ENCODE measurements at places on chromosomes 1 and 21.

DNA sequence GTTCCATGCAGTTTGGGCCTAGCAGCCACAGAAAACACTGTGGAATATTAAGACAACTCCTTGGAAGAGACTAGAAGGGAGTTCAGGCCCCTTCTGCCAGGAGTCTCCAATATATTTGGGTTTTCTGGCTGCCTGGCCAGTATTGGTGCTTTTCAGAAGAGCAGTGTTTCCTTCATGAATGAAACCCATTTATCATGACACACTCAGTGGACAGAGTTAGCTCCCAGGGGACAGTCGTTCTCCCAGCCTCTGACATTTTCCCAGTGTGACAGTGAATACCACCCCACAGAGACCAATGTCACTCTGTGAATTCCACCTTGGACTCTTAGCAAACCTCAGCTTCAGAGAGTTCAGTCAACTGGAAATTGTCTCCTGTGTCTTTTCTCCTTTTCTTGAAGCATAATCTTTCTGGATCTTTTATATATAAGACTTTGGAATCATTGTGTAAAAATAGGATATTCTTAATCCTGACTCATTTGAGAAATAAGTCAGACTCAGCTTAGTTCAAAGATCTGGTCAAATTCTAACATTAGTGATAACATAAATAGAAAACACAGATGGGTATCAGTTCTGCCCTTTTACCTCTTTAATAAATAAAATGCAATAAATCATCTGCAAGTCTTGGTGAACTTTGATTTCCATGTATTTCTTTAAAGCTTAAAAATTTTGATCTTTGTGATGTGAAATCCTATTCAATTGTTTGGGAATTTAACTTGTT is 40.4 kb downstream of the GNG12 start:
- peak overlapping the region; percentile 81 for H3K27ac ChIP-seq
- no peak for DNase-seq
- peaks cover 28% of the 10 kb centered on the region for H3K4me1 ChIP-seq
- H3K36me3 ChIP-seq = no peaks in the 10 kb centered on the region
- H3K4me3 ChIP-seq = no peak overlapping the region
- H3K27me3 ChIP-seq = no peaks in the 10 kb centered on the region

DNA sequence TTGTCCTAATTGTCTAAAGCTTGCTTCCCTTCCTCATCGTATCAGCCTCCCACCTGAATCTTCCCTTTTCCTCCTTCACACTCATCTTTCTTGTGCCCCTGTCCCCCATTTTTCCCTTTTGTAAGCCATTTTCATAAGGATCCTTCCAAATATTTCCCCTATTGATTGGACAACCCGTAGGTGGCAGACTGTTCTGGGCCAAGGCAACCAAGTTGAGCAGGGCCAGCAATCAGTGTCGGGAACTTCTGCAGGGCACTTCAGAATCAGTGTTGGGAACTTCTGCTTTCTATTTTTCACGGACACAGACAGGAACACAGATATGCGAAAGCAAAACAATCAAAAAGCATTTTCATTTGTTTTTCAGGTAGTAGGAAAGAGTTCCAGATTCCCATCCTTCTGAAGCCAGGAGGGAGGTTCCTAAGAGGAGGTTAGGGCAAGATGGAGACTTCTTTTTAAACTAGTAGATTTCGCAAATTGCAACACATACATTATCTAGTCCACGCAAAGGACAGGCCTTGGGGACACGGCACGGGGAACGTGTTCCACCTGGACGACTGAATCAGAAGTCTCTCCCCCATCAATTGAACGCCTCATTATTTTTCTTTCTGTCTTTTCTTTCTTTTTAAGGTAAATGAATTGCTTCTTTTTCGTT is 691 bp upstream of the MPZL1 start:
- H3K27me3 ChIP-seq = no peaks in the 10 kb centered on the region
- H3K27ac ChIP-seq = peak overlapping the region; percentile 83
- peak overlapping the region; percentile 74 for H3K4me3 ChIP-seq
- peaks cover 2% of the 10 kb centered on the region for H3K4me1 ChIP-seq

DNA sequence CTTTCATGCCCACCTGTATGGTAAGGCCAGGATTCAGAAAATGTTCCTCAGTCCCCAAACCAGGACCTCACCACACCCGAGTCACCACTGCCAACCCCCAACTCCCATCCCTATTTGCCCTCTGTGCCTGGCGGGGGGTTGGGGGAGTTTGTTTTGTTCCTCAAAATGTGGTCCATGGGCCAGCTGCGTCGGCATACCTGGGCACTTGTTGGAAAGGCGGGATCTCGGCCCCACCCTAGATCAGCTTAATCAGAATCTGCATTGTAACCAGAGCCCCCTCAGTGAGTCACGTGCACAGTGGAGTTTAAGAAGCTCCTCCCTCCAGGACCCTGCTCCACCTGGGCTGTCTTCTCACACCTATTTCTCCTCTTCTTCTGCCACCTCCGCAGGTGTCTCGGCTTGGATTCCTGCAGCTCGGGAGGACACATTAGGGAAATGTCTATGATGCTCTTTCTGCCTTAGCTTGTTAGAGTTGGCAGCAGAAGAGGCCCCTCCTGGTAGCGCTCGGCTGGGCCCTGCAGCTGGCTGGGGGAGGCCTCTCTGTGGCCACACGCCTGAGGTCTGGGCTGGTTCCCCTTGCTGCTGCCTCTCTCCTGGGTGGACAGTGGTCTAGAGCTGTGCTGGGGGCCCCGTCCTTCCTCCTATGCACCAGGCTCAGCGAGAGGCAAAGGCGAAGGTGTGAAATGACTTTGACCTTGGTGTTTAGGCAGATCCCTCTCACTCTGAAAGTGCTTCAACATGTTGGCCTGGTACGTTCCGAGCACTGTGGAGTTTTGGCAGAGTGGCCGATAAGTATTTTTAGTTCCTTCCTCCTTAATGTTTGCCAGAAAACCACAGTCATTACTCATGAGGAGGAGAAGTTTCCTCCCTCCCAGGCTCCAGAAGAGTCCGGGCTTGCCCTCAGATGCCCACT is 41.8 kb upstream of the CAMTA1 start:
- peak overlapping the region; percentile 67 for H3K27ac ChIP-seq
- no peak overlapping the region for H3K4me3 ChIP-seq
- H3K36me3 ChIP-seq = no peaks in the 10 kb centered on the region
- H3K27me3 ChIP-seq = peaks cover 3% of the 10 kb centered on the region
- peaks cover 7% of the 10 kb centered on the region for H3K4me1 ChIP-seq

- H3K27ac ChIP-seq = no peak overlapping the region
- H3K27me3 ChIP-seq = no peaks in the 10 kb centered on the region
- H3K36me3 ChIP-seq = no peaks in the 10 kb centered on the region
- no peak for DNase-seq
Observed at GRCh38 chr21:34606621-34607020, 8.3 kb downstream of the RCAN1 start.

GRCh38 chr1:82492159-82492558 is 691.4 kb downstream of the ADGRL2 start:
- no peak overlapping the region for H3K4me3 ChIP-seq
- no peak overlapping the region for H3K27ac ChIP-seq
- no peaks in the 10 kb centered on the region for H3K36me3 ChIP-seq
- H3K27me3 ChIP-seq = no peaks in the 10 kb centered on the region

GRCh38 chr1:230469271-230469670 is 43.1 kb upstream of the PGBD5 start:
- H3K4me3 ChIP-seq = no peak overlapping the region
- no peak overlapping the region for H3K27ac ChIP-seq
- no peak for DNase-seq
- H3K4me1 ChIP-seq = no peaks in the 10 kb centered on the region
- H3K36me3 ChIP-seq = no peaks in the 10 kb centered on the region

- no peaks in the 10 kb centered on the region for H3K4me1 ChIP-seq
- H3K27ac ChIP-seq = no peak overlapping the region
- no peaks in the 10 kb centered on the region for H3K36me3 ChIP-seq
- no peak overlapping the region for H3K4me3 ChIP-seq
Observed at GRCh38 chr1:237774246-237774645, 116.5 kb downstream of the ZP4 start.

DNA sequence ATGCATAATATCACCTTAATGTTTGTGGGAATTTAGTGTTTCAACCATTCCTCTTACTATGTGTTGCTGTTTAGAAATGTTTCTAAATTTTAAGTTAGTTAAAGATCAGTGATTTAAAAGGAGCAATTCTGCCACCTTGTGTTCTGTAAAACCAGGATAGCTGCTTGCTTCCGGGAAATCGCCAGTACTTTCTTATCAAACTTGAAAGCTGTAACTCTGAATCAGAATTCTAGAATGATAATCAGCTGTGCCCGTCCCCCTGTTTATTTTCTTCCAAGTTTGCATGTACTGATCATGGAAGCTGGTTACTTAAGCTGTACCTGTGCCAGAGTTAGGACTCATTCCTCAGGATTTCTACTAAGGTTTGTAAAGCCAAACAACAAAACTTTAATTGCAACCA is 656.4 kb downstream of the LTN1 start:
- H3K27me3 ChIP-seq = no peaks in the 10 kb centered on the region
- no peaks in the 10 kb centered on the region for H3K36me3 ChIP-seq
- H3K4me3 ChIP-seq = no peak overlapping the region
- peak; percentile 93 for DNase-seq
- peaks cover 5% of the 10 kb centered on the region for H3K4me1 ChIP-seq

Measured in fibroblast of lung (primary cell).